ENCODE measurements at places on chromosomes 5 and 9.

DNA sequence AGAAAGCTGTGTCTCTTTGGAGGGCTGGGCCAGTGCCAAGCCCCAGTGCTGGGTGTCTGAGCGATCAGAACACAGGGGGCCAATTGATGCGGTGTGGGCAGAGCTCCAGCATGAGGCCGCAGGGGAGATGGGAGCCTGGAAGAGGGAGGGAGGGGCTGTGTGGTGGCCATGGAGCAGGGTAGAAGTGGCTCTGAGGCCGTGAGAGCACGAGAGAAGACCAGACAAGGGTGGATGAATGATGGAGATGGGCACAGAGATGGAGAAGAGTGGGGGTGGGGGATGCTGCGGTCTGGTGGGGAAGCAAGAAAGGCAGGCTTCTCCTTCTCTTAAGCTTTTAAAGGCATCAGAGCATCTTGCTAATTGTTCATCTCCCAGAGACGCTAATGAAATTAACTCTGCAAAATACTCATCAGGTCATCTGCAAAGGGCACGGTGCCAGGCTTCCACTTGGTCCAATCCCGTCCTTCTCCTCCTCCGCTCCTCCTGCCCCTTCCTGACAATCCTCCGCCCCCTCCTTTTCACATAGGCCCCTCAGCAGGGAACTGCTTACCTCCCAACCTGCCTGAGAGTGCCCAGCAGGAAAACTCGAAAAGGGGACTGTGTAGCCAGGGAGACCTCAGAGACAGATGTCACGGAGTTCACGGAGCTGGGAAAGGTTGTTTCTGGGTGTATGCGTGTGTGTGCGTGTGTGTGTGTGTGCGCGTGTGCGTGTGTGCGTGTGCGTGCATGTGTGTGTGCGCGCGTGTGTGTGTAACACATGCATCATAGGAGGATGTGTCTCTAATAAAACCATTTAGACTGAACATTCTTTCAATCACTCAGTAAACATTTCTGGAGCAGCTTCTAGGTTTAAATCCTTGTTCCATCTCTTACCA, 7.1 kb upstream of the UNC5A start:
- no peak for DNase-seq

DNA sequence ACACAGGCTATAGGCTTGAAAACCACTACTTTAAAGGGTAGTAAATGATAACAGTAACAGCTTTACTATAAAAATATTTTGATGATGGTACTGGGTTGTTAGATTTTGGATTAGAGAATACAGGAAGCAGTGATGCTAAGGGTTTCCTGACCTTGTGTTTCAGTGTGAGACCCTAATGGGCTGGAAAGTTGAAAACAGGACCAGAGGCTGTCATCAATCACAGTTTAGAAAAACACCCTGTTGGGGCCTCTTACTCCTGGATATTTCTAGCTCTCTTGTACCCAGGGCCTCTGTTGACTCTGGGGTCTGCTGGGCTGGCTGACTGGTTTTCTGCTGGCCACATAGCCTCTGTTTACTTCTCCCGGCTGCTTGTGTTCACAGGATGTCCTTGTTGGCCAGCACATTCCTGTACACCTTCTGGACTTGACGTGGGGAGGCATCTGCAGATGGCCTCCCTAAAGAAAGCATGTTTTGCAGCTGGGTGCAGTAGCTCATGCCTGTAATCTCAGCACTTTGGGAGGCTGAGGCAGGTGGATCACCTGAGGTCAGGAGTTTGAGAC, 21.5 kb downstream of the ACER2 start:
- no peak for DNase-seq

GRCh38 chr9:38018958-38019602, 49.9 kb downstream of the SHB start:
- DNase-seq = no peak

- DNase-seq = no peak
Measured at GRCh38 chr9:5336688-5337087, 3.0 kb downstream of the RLN1 start.

DNA sequence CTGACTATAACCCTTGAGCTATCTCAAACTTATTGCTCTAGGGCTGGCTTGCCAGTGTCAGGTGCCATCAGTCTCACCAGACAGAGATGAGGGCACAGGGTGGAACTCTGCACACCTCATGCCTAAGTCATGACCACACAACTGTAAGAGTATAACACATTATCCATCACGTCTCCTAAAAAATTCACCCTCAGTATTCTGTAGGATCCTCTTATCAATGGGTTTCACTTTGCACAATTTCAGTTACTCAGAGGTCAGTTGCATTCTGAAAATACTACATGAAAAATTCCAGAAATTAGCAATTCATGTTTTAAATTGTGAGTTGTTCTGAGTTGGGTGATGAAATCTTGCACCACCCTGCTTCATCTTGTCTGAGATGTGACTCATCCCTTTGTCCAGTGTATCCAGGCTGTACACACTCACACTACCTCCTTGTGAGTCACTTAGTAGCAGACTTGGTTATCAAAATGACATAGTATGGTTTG, 690.9 kb upstream of the CDH18 start:
- DNase-seq = no peak
